Neural progenitor cell (in vitro differentiated cells): ENCODE measurements at places on chromosomes 12 and 14. TPM values are rescaled to one million over a fixed set of nuclear protein-coding genes. Genes with fewer than 3 reads are reported as not detected.

KRT2 gene
- total RNA-seq, result not detected in 2 replicates

BBS10 gene
- 22.8 and 32.7 TPM in 2 replicates for total RNA-seq

OVCH1 gene
- total RNA-seq, result 0.06 TPM in 1 of 2 replicates, not detected in the other

EPYC gene
- not detected in 2 replicates for total RNA-seq

TEX52 gene
- total RNA-seq, result not detected in 2 replicates

DNA sequence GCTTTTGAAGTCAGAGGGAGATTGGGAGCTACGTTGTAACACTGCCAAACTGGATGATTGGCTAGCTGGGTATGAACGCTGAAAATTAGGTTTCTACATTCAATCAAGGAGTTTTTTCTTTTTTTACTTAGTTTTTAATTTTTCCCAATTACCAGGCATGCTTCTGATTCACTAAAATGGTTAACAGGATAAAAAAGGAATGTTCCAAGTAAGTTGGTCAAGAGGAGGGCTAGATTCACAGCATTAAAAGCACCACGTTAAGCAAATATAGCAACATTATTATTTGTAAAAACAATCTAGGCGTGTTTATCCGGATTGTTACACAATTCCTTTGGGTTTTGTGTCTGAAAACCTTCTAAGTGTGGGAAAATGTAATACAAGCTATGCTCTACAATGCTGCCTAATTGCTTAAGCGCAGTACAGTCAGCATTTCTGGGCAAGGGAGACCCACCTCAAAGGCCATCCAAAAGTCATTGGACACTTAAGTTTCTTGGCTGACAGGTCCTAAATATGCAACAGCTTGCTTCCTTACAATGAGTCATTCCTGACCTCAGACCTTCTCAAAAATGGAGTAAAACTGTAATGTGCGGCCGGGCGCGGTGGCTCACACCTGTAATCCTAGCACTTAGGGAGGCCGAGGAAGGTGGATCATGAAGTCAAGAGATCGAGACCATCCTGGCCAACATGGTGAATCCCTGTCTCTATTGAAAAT is 1.2 kb downstream of the RPLP0 start:
- DNase-seq, result no peak

DNA sequence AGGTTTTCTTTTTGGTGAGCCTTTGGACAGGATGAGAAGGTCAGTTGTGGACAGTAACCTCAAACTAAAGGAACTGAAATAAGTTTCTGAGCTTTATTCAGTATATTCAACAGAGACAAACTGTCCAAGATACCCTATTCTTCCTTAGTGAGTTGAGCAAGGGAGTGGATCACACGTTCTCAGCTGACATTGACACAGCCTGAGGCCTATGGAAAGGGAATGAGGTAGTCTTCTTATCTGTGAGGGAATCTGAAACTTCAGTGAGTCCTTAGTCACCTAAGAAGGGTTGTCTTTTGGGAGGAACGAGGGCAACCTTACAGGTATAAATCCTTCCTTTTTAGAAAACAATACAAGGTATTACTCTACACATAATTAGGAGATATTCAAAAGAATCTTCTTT is 5.0 kb upstream of the NUBPL start:
- no peak for DNase-seq

- no peak for DNase-seq
Measured at GRCh38 chr14:29897181-29897580, 30.5 kb downstream of the PRKD1 start.

- DNase-seq, result peak; percentile 40
Measured at GRCh38 chr14:70771781-70772212, 37.5 kb downstream of the MAP3K9 start.

DNA sequence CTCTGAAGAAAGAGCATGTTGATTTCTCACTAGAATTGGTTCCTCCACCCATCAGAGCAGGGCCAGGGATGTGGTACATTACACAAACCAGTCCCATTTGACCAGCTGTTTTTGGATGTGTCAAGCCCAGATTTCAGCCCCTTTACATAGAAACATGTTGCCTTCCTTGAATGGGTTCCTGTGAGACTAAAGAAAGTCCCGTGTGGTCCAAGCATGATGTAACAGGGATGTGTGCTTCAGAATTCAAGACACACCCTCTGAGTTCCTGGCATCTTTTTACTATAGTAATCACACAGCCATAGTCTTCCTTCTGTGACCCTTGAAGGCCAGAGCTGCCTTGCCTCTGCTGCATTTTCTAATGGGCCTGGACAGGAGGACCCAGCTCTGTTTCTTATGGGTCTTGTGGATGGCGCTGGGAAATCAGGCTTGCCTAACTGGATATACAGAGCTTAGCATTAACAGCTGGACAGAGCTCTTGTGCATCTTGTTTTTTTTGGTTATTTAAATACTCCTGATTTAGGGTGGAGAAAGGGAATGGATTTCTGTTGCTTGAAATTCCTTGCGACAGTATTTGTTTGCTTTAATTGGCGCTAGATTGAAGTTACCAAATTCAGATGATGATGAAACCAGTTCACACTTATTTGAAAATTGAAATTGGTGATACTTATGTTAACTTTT is 341.0 kb downstream of the ZFP36L1 start:
- DNase-seq, result no peak

DNA sequence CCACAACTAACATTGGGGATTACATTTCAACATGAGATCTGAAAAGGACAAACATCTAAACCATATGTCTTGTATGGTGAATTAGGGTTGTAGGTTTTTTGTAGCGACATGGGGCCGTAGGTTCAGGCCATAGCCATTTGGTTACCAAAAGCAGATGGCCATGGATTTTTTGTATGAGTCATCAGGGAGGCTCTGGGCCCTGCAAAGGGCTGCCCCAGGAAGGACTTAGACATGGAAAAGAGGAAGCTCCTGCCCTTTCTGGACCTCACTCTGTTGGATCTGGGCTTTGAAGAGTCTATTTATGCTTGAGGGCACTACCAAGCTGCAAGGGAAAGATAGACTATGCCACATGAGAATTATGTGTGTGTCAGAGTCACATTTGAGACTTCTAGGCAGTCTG is 89.3 kb upstream of the DHRS4 start:
- DNase-seq, result no peak

- DNase-seq, result no peak
Measured at GRCh38 chr14:59275668-59276067, 87.2 kb downstream of the DAAM1 start.

- no peak for DNase-seq
Measured at GRCh38 chr12:79174626-79175025, 310.1 kb downstream of the SYT1 start.

GRCh38 chr14:48398675-48399282 is 723.4 kb upstream of the MDGA2 start:
- peak; percentile 66 for DNase-seq

DNA sequence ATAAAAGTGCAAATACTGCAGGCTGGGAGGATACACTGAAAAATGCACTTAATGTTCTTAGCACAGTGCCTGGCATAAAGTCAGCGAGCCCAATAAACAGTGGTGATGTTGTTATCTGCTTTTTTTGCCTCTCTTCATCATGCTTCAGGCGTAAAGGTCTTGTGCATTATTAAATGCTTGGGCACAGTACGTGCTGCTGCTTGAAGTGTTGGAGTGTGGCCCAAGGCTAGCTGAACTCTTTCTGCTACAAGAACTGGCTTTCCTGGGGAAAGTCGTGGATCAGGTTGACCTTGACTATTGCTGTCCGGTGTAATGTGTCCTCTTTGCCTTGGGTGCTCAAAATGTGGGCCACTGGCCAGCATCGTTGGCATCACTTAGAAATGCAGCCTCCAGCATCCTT is 43.0 kb downstream of the SMOC1 start:
- no peak for DNase-seq

- no peak for DNase-seq
Measured at GRCh38 chr12:30023186-30023585, 239.4 kb upstream of the TMTC1 start.

DNA sequence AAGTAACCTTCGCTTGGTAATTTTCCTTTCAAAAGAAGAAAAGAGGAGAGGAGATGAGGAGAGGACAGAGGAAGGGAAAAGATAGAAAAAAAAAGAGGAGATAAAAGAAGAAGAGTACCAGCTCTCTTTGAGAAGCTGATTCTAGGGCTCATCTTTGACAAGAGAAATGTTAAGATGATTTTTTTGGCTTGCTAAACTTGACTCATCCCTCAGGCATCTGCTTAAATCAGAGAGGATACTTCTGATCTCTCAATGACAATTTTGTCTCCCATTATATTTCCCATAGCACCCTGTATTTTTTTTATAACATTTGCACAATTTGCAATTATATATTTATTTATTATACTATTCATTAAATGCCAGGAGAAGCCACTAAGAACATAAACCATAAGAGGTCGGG is 17.1 kb downstream of the SYT1 start:
- no peak for DNase-seq

- DNase-seq, result no peak
Measured at GRCh38 chr12:2140858-2141519, 88.2 kb downstream of the CACNA1C start.

DNA sequence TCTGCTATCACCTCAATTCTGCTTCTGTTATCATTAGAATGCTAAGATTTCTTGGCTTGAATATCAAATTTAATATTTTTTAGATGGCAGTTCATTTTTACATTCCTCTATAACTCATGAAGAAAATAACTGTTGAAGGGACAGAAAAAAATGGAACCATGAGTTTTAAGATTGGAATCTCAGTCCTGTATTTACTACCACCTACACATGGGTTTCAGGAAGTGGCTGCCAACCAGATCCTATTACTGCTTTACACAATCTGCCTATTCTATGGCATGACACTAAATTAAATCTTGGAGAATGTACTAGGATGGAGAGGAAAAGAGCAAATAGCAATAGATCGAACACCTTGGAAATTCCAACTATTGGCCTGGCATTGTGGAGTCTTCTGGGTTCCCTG is 140.8 kb downstream of the DUSP6 start:
- no peak for DNase-seq

- DNase-seq, result no peak
Measured at GRCh38 chr14:44388306-44388705, 118.8 kb downstream of the FSCB start.

- DNase-seq, result peak; percentile 52
Measured at GRCh38 chr14:86961106-86961716, 1031.8 kb downstream of the GALC start.

- no peak for DNase-seq
Measured at GRCh38 chr12:79659961-79660431, 30.8 kb downstream of the PAWR start.

DNA sequence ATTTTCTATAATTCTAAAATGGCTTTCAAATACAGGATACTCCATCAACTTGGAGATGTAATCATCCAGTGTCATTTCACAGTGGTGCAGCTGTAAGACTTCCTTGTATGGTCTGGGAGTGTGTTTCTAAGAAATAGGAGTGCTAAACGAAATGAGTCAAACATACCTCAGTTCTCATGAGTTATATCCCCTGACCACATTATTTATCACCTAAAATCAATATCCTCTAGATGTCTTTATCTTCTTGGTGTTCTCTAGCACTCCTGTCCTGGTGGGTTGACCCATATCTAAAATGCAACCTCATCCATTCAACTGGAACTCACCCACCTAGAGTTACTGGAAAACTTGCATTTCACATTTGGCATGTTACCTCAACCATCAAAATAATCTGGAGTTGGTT is 33.2 kb downstream of the TMEM30B start:
- DNase-seq, result no peak

GRCh38 chr12:29207120-29207519 is 58.0 kb downstream of the FAR2 start:
- DNase-seq, result no peak

GRCh38 chr12:38886064-38886463 is 19.3 kb downstream of the CPNE8 start:
- no peak for DNase-seq

DNA sequence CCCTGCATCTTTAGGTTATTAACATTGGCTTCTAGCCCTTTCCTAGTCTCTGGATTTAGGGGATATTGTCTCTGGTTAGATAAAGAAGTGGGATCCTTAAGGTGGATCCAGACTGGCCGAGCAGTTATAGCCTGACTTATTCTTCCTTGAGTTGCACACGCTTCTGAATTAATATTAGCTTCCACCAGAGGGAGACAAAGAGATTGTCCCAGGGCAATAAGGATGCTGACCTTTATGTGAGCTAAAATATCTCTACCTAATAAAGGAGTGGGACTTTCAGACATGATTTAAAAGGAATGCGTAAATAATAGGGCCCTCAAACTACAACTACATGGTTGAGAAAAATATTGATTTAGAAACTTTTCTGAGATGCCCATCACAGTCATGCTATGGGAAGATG is 139.7 kb downstream of the SLCO1B3 start:
- DNase-seq, result peak; percentile 21

- DNase-seq, result peak; percentile 31
Measured at GRCh38 chr14:50714450-50715073, 46.5 kb upstream of the SAV1 start.
